Left renal pelvis (tissue), 4 donors: ENCODE measurements at places on chromosomes 3 and 15. TPM values are rescaled to one million over a fixed set of nuclear protein-coding genes. Genes with fewer than 3 reads are reported as not detected.
A peak's percentile ranks its signal among the peaks of the same experiment; 100 is the strongest.

DNA sequence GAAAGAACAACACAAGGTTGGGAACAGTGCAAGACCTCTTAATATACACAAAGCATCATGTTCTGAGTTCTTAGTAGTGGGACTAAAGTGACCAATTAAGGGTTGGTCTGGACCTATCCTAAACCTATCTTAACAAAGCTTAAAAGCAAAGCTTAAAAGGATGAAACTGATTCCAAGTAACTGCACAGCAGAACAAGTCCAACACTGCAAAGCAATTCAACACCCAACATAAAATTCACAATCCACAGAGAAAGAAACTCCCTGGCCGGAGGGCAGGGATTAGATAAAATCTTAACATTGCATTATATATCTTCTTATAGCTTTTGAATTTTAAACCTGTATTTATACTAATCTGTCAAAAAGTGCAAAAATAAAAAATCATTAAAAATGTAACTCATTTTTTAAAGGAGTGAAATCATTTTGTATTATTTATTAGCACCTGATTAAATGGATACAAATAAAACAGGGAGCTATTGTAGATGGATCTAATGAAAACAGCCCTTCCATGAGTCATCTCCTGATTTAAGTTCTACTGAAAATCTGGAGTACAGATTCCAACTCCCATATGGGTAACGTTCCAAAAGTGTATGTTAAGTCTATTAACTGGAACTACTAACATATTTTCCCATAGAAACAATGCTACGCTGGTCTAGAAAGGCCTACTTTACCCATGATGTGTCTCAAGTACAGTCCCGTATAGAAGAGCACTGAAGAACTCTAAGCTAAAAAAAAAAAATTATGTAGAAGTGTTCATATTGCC lies 34.9 kb downstream of the PIK3R4 start:
- DNase-seq: no peak

- no peak for DNase-seq
Observed at GRCh38 chr15:90036343-90036742, 35.2 kb downstream of the ZNF710 start.

GRCh38 chr3:56930706-56931105 lies 129.0 kb upstream of the ARHGEF3 start:
- no peak for DNase-seq

The NAA50 gene
- 131 TPM for polyA plus RNA-seq

- DNase-seq: no peak
Observed at GRCh38 chr3:71423151-71423906, 160.2 kb downstream of the FOXP1 start.

The OR4F6 gene
- polyA plus RNA-seq: not detected

The ZBTB20 gene
- polyA plus RNA-seq: 5.0 TPM

The STIMATE gene
- polyA plus RNA-seq: 12.5 TPM

DNA sequence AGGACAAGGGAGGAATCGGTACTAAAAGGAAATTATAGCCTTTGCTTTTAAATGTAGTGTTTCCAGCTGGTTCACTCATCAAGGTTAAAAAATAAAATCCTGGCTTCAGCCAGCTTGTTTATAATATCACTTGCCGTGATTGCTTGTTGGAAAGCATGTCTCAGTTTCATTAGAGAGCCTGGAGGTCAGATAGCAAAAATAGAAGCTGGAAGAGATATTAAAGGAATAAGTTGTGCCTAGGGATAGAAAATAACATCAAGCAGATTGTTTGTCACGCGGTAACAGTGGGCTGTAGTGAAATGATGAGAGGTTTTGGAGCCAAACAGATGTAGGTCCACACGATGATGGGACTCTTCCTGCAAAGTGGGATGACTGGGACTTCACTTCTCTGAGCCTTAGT lies 17.7 kb upstream of the SLMAP start:
- DNase-seq: no peak

The SEMA6D gene
- 36.4 TPM for polyA plus RNA-seq

DNA sequence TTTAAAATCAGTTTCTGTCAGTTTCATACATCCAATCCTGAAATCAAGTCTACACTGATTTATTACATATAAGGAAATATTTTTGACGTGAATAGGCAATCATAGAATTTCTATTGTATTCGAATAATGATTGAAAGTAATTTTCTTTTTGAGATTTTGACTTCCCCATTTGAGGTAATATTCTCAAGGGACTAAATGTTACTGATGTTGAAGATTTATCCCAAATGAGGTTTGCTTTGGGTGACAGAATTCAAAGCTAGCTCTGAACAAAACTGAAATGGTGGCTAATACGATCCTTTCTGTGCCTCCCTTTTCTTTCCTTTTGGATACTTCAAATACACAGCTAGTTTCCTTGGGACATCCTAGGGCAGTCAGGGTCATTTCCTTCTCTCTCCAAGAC lies 12.9 kb upstream of the CNBP start:
- no peak for DNase-seq

DNA sequence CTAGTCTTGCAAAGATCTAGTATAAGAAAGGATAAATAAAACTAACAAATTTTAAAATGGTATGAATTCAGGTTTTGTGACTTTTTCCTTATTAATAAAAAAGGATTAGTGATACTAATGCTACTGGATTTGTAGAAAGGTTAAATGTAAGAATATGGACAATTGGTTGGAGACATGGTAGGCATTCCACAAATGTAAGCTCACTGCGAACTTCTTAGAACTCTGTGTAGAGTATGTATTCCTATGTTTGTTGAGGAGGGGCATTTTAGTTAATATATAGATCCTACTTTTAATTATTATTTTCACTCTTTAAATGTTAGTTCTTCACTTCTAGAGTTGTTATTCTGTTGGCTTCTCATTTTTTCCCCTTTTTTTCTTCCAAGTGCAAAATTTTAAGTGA lies 414.3 kb downstream of the RBMS3 start:
- no peak for DNase-seq

DNA sequence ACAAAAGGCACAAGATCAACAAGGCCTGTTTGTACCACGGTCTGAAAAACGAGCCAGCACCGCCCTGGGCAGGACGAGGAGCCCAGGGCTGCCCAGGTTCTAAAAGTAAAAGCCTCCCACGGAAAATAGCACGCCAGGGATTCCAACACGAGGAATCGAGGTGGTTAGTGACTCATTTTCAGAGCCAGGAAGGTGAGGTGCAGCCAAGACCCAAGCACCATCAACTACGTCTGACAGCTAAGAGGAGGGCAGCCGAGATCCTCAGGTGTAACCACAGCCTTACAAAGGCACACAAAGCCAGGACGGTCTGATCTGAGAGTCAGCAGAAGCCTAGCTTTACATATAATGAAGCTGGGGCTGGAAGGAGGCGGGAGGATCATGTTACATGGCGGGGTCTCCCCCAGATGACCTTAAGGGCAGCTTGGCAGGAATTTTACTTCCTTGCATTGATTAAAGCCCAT lies 52.5 kb downstream of the ATP10A start:
- no peak for DNase-seq

DNA sequence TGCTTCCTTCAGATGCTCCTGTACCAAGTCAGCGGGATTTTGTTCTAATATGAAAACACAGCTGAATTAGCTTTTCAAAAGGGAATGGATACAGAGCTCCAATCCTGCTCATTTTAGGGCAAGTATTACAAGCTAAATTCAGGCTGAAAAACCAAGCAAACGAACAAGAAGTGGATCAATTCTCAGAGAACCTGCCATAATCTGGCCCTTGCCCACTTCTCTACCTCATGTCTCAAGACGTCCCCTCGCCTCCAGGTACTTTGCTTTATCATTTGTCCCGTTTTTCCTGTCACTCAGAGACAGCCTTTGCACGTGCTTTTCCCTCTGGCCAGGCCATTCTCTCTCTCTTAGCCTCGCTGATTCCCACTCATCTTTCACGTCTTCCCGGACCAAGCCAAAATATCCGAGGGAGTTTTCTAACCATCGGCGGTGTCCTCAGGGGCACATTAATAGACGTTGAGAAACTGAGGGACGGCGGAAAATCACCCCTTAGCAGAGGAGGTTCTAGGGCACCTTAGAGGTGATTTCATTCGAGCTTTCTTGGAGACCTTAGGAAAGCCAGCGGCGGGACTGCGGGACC lies 654 bp downstream of the SUSD5 start:
- DNase-seq: no peak

The GPR62 gene
- 0.59 TPM for polyA plus RNA-seq

The USP13 gene
- polyA plus RNA-seq: 15.1 TPM

The CHRNA5 gene
- 11.3 TPM for polyA plus RNA-seq

DNA sequence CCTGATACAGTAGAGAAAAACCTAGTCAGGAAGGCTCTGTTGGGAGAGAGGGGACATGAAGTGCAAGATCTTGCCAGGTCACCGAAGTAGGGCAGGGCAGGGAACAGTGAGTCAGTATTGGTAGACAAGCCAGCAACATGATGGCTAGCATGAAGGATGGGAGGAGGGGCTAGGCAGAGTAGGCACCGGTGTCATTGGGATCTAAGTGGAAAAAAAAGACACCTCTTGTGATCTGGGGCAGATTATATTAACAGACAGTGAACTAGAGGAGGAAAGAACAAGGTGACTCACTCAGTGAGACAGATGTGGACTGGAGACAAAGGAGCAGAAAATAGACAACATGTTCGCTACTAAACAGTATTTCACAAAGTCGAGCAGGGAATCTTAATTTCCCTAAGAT lies 149.2 kb upstream of the SLC24A5 start:
- no peak for DNase-seq

GRCh38 chr3:152459118-152459515 lies 190.4 kb downstream of the MBNL1 start:
- no peak for DNase-seq

- DNase-seq: no peak
Observed at GRCh38 chr3:34056951-34057390, 258.5 kb downstream of the PDCD6IP start.

The TF gene
- polyA plus RNA-seq: 79.0 TPM

GRCh38 chr3:50341537-50341936 lies 901 bp upstream of the RASSF1 start:
- no peak for DNase-seq

DNA sequence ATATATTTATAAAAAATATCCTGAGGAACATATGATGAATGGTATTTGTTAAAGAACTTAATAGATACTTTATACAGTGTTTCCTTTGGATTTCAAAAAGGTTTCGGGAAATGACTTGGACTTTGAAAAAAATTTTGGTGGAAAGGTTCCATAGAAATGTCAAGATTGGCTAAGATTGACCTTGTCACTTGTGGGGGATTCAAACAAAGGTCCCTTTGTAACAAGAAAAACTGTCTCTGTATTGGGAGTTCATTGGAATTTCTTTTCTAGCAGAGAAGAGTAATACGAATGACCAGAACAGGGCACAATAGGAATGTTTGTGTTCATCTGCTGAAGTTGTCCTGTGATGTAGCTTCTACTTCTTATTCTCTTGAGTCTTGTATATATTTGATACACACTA lies 43.2 kb downstream of the ARHGEF26 start:
- no peak for DNase-seq

GRCh38 chr3:178198329-178198728 lies 337.9 kb upstream of the KCNMB2 start:
- no peak for DNase-seq

The SPRED1 gene
- polyA plus RNA-seq: 30.5 TPM

- DNase-seq: no peak
Observed at GRCh38 chr15:91630090-91630489, 223.4 kb upstream of the SLCO3A1 start.

DNA sequence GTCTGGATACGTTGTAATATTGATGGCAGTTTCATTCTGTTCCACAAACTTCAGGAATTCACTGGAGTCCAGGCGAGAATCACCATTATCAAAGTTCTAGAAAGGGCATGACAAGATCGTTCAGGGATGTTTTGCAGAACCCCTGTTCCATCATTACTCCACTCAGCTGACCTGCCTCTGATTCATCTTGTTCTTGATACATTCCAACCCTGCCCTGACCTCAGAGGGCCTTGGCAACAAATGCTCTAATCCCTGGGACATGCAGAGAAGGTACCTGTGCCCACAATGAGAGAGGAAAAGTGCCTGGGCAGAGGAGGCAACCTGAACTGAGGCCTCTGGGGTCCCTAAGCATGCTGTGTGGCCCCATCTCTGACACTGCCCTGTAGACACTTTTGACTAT lies 45.9 kb downstream of the FSTL1 start:
- no peak for DNase-seq

DNA sequence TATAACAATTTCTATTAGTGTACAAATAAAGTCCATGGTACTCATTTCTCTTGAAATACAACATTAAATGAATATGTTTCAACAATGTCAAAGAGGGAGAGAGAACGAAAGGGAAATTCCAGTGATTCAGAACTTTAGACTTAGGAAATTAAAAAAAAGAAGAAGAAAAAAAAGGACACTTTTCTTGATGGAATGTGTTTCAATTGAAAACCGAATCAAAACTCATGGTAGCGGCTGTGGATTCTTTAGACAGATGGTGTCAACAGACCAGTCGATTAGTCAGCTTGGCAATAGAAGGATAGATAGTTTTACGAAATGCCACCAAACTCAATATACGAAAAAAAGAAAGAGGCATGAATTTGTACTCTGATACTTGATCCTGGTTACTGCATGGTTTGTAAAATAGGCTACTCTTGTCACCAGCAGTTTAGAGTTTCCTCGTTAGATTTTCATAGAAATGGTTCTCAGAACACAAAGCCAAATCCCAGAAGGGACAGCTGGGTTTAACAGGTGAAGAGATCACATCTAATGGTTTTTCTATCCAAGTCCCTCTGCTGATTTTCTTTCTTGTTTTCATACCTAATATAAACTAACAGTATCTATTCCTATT lies 793.5 kb downstream of the ROBO1 start:
- no peak for DNase-seq

The FEZF2 gene
- polyA plus RNA-seq: not detected

The FAM107A gene
- 6.0 TPM for polyA plus RNA-seq

The GP5 gene
- polyA plus RNA-seq: 0.40 TPM

DNA sequence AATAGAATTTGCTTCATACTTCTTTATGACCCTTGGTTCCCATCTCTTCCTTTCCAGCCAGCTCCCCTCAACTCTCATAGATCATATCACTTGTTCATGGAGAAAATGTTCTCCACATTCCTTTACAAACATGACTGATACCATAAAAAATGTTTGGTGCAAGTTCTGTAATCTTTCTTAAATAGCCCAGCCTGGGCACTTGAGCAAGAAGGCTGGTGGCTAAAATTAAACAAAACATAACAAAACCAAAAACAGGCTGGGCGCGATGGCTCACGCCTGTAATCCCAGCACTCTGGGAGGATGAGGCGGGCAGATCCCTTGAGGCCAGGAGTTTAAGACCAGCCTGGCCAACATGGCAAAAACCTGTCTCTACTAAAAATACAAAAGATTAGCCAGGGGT lies 8.9 kb upstream of the POLR2M start:
- no peak for DNase-seq

DNA sequence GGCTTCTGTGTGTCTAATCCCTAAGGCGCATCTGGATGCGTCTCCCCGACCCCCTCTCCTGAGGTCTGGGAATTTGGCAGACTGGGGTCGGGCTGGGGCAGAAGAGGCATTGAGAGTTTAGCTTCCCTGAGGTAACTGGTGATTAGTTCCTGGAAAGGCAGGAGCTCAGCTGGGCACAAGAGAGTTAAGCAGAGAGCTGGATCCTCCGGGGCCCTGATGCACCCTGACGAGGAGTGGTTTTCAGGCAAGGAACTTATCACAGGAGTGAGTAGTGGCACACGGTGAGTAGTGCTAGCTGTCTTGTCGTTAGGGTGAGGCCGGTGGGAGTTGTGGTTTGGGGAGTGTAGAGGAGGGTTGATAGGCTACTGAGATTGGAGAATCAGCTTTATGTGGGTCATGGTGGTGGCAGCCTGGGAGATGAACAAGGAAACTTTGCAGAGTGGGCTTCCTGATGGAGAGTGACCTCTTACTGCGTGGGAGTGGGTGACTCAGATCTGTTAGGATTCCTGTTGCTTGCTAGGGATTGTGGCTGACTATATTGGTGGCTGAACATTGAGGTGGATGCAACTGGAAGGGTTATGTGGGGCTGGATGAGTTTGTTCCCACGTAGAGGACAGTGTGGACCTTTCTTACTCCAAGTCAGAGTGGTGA lies 897 bp downstream of the RAD54L2 start:
- DNase-seq: peak; percentile 10

The CNTN4 gene
- 37.0 TPM for polyA plus RNA-seq
